ENCODE measurements at places on chromosomes 11 and 22.

DNA sequence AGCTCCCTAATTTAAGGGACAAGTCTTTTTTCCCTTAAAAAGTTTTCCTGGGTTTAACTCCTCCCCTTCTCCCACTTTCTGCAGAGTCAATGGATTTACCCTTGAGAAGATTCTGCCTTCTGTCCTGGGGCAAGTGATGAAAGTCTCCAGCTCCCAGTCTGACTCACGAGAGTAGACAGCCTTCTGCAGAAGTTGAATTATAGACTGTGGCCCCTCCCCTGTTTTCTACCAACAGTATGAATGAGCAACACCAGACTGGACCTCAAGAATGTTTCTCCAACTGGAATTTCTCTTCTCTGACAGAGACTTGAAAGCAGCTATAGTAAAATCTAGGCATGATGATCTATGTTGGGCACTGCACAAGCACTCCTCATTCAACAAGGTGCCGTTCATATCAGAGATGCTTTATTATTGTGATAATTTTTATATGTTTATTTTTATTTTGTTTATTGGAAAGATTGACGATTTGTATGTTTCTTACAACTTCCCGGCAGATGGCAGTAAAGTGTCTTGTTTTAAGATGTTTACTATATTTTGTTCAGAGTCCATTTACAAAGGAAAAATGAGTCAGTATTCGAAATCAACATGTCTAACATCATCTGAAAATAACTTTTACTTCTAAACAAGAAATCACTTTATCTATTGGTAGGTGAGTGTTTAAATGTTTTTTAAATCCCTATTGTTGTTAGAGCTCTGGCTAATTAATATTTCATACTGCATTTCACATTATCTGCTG lies 56.6 kb downstream of the LMO2 start:
- DNase-seq, result peak; percentile 72

GRCh38 chr11:7546324-7546791 lies 32.6 kb downstream of the PPFIBP2 start:
- DNase-seq, result no peak

DNA sequence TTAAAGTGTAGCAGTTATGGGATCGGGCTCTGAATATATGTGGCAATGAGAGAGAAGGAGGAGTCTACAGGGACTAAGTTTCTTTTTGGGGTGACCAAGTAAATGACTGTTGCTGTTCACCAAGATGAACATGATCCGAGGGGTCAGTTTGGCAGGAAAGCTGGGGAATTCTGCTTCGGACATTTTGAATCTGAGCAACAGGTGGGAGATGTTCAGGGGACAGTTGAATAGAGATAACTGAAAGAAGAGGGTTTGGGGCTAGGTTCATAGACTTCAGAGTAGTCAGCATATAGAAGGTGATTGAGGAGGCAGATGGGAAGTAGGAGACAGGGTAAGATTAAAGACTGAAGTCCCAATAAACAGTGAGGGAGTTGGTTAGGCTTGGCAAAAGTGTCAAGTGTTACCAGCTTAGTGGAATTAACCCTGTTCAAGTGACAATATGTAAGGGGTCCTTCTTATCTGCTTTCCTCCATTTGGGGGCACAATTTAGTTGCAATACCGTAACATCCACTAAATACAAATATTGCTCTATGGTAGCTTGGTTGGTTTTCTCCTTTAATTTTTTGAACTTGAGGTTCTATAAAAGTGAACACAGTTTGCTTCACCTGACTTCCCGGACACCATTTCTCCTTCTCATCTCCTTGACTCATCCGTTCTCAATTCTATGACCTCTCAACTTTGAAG lies 2.9 kb upstream of the ENTHD1 start:
- no peak for DNase-seq

- no peak for DNase-seq
These were observed 158.5 kb downstream of the CCDC34 start for GRCh38 chr11:27204529-27204928.

GRCh38 chr11:69880041-69880825 lies 61.0 kb upstream of the FGF3 start:
- DNase-seq, result no peak

GRCh38 chr11:31802609-31802989 lies 8.5 kb downstream of the PAX6 start:
- no peak for DNase-seq

- no peak for DNase-seq
These were observed 41.5 kb downstream of the TRMU start for GRCh38 chr22:46376908-46377524.

DNA sequence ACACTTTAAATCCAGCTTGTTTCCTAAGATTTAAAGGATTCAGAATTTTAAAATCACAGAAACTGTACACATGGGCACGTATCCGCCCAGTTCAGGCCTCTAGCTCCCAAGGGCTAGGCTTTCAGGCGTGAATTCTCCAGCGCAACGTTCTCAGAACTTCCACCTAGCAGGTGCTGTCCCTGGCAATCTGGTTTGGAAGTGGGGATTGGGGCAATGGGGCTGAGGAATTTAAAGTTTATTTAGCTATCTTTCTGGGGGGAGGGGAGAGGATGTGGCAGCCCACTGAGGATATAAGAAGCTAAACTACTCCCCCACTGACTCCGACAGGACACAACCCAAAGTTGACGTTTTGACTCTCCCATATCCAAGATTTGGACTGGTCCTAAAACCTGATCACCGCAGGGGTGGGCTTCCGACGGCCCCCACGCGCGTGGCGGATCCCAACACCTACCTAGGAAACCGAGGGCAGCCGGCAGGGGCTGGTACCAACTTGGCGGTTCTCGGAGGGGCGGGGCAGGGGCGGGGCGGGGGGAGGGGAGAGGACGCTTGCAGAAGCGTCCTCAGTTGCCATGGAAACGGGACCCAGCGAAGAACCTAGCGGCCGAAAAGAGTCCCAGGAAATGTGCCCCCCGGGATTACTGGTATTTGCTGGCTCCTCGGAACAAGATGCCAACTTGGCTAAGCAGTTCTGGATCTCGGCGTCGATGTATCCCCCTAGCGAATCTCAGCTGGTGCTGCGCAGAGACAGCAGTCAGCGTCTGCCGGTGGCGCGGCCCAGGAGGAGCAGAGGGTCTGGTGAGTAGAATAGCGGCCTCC lies at the start of gene HOATZ:
Gene HOATZ, plus strand, starts transcription at position 563 of the 816 bp plus-strand sequence. Its CDS starts 7 bp downstream, at position 570.
- no peak for DNase-seq

- DNase-seq, result no peak
These were observed 8.1 kb downstream of the C11orf91 start for GRCh38 chr11:33692541-33692940.

DNA sequence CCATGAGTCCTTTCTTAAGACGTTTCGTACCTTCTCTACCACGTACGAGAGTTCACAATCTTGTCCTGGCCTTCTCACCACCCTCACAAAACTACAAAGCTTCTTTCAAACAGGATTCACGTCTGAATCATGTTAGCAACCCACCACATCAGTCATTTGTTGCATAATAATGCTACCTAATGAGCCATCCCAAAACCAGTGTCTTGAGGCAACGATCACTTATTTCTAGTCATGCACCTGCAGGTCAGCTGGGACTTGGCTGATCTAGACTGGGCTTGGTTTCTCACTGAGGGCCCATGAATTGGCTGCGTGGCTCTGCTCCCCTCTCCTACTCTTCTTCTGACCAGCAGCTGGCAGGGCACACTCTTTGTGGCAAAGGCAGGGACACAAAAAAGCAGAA lies 28.3 kb downstream of the LARGE1 start:
- DNase-seq, result no peak

DNA sequence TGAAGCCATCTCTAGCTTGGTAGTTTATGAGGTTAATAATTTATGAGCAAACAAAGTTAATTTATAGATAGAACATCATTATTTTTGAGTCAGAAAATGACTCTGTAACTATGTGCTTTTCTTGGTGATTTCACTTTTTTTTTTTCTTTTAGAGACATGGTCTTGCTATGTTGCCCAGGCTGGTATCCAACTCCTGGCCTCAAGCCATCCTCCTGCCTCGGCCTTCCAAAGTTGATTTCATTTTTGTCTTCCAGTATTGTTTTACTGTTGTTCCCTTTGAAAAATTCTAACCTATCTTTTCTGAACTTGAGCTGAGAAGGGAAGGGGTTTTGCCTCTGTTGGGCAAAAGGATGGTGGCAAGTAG lies 706 bp upstream of the CXCR5 start:
- no peak for DNase-seq

DNA sequence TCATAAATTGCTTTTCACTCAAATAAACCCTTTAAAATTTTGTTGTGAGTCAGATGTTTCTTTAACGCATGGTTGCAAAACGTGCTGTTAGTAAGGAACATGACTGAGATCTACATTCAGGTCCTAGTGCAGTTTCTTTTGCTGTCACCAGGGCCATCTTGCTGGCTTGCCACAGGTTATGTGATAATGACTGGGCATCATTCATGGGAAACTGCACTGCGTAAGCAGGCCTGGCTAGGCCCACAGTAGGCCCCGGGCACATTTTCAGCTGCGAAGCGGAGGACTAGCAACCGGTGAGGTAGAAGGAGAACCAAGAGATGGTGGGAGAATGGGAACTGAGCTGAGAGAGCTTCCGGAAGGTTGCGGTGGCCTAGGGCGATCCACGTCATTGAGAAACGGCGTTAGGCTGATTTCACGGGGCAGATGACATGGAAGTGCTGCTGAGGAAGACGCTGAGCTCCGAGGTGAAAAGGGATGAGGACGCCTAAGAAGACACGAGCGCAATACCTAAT lies 3.2 kb upstream of the KLHDC7B start:
- peak; percentile 25 for DNase-seq

GRCh38 chr11:19110295-19110694 lies 6.7 kb upstream of the ZDHHC13 start:
- DNase-seq, result peak; percentile 0

DNA sequence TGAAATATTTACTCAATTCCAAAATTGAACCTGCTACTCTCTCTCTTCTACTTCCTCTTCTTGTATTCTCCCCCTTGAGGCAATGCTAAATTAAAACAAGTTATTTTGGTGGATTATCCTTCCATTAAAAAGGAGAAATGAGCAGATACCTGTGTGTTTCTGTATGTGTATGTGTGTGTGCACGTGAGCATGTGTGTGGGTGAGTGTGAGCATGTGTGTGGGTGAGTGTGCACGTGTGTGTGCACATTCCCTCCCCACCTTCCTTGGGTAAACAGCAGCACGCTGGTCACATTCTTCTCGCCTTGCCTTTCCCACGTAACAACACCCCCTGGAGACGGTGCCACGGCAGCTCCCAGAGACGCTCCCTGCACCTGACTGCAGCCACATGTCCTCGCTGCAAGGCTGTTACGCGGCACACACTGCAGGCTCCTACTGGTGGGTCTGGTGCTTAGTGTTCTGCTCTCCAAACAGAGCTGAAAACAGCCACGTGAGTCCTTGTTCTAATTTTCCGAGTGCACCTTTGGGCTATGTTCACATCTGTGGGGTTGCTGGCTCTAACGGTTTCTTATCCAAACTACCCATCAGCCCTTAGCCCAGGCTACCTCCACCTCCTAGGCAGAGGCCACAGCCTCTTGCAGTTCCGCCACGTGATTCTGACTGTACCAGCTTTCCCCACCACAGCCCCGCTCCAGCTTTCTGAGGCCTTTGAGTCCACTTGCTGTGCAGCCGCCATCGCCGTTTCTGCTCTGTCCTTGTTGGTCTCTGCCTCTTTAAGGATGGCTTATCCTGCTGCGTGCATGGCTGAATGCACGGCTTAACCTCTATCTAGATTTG lies 123.4 kb downstream of the CTTN start:
- no peak for DNase-seq

DNA sequence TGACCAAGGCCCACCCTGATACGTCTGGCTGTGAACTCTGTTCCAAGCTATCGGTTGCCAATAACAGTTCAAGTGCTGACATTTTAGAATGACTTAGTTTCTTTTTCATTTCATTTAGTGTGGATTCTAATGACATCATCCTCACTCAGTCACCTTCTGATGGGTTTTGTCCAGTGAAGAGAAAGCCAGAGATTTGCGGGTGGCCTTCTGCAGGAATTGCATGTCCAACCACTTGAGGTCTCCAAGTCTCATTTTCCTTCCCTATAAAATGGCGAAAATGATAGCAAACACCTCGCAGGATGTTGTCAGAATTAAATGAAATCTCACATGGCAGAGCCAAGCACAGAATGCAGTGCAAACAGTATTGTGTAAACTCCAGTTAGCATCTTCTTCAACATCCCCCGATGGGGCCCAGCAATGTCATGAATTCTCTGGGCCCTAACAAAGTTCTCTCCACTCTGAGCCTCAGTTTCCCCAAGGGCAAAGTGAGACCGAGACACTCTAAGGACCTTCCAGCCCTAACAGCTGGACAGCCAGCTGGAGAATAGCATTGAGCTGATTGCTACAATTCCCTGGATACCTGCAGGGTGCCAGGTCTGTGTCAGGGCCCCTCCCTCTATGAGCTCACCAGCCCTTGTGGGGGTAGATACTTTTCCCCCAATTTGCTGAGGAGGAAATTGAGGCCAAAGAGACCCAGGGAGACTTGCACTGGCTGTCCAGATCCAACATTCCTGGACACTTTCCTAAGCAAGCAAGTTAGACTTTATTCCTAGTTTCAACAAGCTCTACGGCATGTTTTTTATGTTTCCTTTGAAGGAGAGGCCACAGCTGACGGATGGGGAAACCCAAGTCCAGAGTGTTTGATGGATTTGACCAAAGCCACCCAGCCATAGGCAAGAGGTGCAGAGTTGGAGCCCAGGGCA lies 286.7 kb downstream of the MN1 start:
- DNase-seq, result no peak

- DNase-seq, result peak; percentile 24
These were observed 75.9 kb downstream of the FAM83F start for GRCh38 chr22:40070701-40071100.

GRCh38 chr11:27217948-27218420 lies 145.0 kb downstream of the CCDC34 start:
- peak; percentile 91 for DNase-seq

DNA sequence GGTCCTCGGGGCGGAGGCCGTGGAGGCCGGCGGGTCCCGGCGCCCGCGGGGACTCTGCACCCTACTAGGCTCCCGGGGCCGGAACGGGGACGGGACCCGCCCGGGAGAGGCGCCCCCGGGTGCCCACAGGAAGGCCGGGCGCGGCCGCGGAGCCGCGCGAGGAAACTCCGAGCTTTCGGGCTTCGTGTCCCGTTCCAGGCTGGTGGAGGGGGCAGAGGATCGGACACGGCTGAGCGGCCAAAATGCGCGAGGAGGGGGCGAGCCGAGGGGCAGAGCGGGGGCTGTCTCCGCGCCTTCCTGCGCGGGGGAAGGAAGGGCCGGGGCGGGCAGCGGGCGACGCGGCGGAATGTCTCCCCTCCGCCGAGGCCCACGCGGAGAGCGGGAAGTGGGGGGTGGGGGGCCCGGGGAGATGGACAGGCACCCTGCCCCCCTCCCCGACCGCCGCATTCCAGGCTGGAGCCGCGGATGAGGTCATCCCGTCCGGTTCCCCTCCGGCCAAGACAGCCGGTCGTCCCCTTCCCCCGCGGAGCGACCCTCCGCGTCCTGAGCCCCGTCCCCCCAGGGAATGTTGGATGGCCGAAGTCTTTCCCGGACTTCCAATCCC lies 430 bp downstream of the CDC42EP1 start:
- DNase-seq, result no peak

- no peak for DNase-seq
These were observed 1.6 kb upstream of the RAB30 start for GRCh38 chr11:83073258-83073657.

DNA sequence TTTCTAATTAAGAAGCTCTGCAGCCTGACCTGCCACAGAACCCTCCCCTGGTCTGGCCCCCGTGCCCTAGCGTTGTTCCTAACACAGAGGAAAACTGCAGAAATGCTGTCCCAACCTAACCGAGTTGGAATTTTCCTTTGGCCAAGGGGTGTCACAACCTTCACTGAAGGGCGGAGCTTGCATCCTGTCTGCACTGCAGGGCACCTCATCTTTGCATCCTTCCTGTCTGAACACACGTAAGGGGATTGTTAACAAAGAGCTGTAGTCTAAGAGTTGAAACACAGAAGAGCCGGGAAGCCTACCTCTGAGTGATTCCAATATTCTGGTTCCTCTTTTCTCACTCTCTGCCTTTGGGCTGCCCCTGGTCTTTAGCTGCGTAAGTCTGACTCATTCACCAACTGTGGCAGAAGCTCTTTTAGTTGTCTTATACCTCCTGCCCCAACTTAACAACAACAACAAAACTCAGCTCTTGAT lies 1.6 kb downstream of the DIXDC1 start:
- DNase-seq, result no peak

All from NCI-H2171 treated with DMSO at 0.1 percent for 48 hours (cell line).